LHCN-M2 (cell line): ENCODE measurements at places on chromosomes 4 and X. TPM values are rescaled to one million over a fixed set of nuclear protein-coding genes. Genes with fewer than 3 reads are reported as not detected.

Gene HMGN5
- total RNA-seq: 0.38 and 1.8 TPM in 2 replicates

Gene TMPRSS11A
- not detected in 2 replicates for total RNA-seq

Gene BEX1
- total RNA-seq: 11.0 and 11.5 TPM in 2 replicates

Gene SYNPO2
- 35.2 and 69.7 TPM in 2 replicates for total RNA-seq

Gene SPATA4
- 0.11 TPM in 1 of 2 replicates, not detected in the other for total RNA-seq

Gene FGF5
- 7.9 and 9.0 TPM in 2 replicates for total RNA-seq

Gene STK32B
- 0.52 and 0.77 TPM in 2 replicates for total RNA-seq

Gene RAB41
- not detected in 2 replicates for total RNA-seq
